ENCODE measurements at places on chromosomes 1 and 21.

DNA sequence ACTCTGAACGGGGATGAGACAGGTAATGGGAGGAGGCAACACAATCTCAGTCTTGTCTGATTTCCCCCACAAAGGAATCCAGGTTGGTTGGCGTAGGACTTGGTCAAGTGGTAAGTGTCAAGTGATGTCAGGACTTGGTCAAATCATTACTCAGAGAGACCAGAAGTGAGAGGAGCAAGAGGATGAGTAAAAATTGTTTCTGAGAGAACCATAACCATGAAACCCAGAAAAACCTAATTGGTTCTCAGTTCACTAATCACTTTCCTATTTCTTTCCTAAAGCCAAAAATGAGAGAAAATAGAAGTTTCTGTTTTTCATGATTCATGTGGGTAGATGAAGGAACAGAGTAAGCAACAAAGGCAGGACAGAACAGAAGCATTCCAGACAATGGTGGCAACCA is 5.0 kb downstream of the PHC2 start:
- no peak overlapping the region for H3K4me3 ChIP-seq
- DNase-seq = no peak
- peaks cover 10% of the 10 kb centered on the region for H3K27me3 ChIP-seq
- no peaks in the 10 kb centered on the region for H3K4me1 ChIP-seq
- no peak overlapping the region for H3K27ac ChIP-seq
- H3K36me3 ChIP-seq = no peaks in the 10 kb centered on the region

GRCh38 chr1:227940791-227941241 is 6.9 kb downstream of the WNT9A start:
- H3K27ac ChIP-seq = no peak overlapping the region
- no peak overlapping the region for H3K4me3 ChIP-seq
- no peaks in the 10 kb centered on the region for H3K36me3 ChIP-seq
- H3K4me1 ChIP-seq = no peaks in the 10 kb centered on the region
- DNase-seq = no peak

- DNase-seq = peak; percentile 25
- H3K27me3 ChIP-seq = no peaks in the 10 kb centered on the region
- peak overlapping the region; percentile 79 for H3K4me3 ChIP-seq
- no peaks in the 10 kb centered on the region for H3K36me3 ChIP-seq
- H3K4me1 ChIP-seq = peaks cover 29% of the 10 kb centered on the region
These were observed 4.0 kb upstream of the PEX10 start for GRCh38 chr1:2416403-2416802.

DNA sequence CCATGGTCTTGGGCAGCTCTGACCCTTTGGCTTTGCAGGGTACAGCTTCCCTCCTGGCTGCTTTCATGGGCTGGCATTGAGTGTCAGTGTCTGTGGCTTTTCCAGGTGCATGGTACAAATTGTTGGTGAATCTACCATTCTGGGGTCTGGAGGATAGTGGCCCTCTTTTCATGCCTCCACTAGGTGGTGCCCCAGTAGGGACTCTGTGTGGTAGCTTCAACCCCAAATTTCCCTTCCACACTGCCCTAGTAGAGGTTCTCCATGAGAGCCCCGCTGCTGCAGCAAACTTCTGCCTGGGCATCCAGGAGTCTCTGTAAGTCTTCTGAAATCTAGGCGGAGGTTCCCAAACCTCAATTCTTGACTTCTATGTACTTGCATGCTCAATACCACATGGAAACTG is 494.5 kb upstream of the LRRC7 start:
- no peaks in the 10 kb centered on the region for H3K27me3 ChIP-seq
- no peaks in the 10 kb centered on the region for H3K36me3 ChIP-seq
- H3K4me3 ChIP-seq = no peak overlapping the region
- no peak for DNase-seq
- H3K27ac ChIP-seq = no peak overlapping the region

DNA sequence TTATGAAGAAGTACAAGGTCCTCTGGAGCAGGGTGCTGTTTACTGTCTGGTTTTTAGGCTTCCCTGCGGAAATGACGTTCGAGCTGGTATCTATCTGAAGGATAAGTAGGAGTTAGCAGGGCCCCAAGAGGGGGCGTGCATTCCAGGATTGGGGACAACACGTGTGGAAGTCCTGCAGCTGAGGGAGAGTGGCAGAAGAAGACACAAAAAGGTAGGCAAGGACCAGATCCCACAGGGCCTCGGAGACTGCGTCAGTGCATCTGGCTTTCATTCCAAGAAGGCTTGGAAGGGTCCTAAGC is 5.9 kb downstream of the RIMS3 start:
- no peak overlapping the region for H3K27ac ChIP-seq
- H3K4me1 ChIP-seq = peaks cover 18% of the 10 kb centered on the region
- no peaks in the 10 kb centered on the region for H3K36me3 ChIP-seq
- DNase-seq = no peak
- no peaks in the 10 kb centered on the region for H3K27me3 ChIP-seq
- H3K4me3 ChIP-seq = no peak overlapping the region

Measured in activated T-helper 1 cell treated with anti-CD3 and anti-CD28 coated beads, Interleukin-12 subunit alpha, Interleukin-12 subunit beta, Interleukin-2, Interleukin-4 antibody, amounts not matched to agents 30 ng/mL and 10 ng/mL and 1 ng/mL, durations not matched to agents 14 hours and 24 hours and 36 hours (primary cell).